ENCODE measurements at places on chromosomes 11 and 22.

DNA sequence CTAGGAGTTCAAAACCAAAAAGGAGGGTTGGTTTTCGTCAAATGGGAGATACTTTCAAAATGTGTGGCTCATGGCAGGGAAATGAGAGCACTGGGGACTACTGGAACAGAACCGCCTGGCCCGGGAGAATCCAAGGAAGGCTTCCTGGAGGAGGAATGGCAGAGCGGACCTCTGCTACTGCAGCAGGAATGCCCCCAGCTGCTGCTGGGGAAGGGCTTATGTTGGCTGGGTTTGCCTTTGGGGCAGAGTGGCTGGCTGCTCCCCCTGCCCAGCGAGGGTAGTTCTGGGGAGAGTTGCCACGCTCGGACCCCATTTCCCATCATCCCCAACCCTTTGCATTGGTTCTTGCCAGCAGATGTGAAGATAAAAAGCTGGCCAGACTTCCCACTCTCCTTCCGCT lies 10.6 kb upstream of the APOBEC3A start:
- no peak for DNase-seq

GRCh38 chr22:46581538-46582244 lies 38.5 kb upstream of the GRAMD4 start:
- DNase-seq, result no peak

DNA sequence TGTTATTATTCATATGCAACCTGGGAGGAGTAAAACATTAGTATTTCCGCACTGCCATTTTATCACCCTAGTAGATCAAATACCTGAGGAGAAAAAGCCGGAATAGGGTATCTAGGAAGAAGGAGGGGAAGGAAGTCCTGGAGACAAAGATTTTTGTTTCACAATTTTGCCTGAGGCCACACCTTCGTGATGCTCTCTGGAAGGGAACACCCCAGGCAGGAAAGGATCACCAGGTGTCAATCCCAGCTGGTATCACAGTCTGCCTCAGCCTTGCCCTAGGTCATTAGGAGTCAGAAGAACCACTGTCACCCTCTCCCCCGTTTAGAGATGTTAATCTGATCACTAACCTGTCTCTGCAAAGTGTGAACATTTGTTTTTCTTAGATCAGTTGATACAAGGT lies 35.4 kb upstream of the IGSF9B start:
- DNase-seq, result no peak

GRCh38 chr22:30876221-30876751 lies 92.3 kb downstream of the MORC2 start:
- DNase-seq, result no peak

GRCh38 chr22:42621505-42622002 lies 6.9 kb upstream of the POLDIP3 start:
- peak; percentile 61 for DNase-seq

DNA sequence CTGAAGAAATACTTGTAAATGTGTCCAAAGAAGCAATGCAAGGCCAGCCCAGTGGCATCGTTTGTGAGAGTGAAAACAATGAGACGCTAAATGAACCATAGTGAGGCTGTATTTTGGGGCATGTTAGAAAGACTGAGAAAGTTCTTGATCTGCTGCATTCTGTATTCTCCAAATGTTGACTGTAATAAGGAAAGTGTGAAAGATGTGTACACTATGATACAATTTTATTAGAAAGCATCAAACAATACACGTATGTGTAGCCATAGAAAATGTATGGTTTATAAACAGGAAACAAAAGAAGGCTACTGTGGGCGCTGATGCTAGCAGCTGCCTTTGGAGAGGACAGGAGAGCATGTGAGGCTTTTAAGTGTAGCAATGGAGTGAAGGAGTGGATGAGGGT lies 233.5 kb upstream of the E2F8 start:
- no peak for DNase-seq

DNA sequence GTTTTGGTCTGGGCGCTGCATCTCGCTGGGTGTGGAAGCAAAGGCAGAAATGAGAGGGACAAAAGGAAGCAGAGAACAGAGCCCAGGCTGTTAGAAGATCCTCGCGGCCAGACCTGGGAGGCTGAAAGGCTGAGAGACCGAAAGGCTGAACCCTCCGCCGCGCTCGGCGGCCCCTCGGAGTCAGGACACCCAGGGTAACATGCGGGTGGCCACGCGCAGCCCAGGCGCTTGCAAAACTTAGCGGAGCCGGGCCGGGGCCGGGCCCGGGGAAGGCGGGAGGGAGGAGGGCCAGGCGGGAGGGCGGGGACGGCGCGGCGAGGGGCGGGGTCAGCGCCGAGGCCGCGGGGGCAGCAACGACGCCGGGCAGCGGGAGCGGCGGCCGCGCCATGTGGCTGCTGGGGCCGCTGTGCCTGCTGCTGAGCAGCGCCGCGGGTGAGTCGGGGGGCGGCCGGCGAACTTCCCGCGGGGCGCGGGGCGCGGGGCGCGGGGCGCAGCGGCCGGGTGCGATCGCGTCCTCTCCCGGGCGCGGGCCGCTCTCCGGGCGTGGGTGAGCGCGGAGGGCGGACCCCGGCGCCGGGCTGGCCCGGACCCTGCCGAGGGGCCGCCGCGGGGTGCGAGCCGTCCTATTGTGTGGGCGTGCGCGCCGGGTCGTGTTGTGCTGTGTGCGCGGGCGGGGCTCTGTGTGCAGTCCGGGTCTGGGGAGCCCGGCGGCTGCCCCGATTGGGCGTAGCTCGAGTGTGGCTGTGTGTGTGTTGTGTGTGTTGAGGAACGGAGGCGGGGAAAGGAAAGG lies at the start of gene LDLRAD3:
Gene LDLRAD3 (plus strand): TSS at position 350 of the 790 bp plus-strand sequence. CDS start 37 bp downstream, at position 387.
- peak; percentile 82 for DNase-seq

DNA sequence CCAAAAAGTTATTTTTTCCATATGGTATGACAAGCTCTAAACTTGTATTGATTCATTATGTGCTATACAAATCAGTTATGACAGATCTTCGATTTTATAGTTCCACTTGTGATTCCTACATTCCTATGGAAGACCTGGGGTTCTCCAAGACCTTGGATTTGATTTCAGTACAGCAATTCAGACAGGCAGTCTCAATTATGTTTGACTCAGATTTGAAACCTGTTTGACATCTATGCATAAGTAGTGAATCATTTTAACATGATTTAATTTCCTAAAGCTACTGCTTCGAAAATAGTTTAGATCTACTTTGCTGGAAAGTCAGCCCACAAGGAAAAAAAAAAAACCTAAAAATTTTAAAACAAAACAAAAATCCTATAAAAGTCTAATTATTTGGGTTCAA lies 820.4 kb downstream of the LUZP2 start:
- peak; percentile 13 for DNase-seq

GRCh38 chr11:68049509-68050370 lies 10.9 kb downstream of the TCIRG1 start:
- DNase-seq, result no peak

DNA sequence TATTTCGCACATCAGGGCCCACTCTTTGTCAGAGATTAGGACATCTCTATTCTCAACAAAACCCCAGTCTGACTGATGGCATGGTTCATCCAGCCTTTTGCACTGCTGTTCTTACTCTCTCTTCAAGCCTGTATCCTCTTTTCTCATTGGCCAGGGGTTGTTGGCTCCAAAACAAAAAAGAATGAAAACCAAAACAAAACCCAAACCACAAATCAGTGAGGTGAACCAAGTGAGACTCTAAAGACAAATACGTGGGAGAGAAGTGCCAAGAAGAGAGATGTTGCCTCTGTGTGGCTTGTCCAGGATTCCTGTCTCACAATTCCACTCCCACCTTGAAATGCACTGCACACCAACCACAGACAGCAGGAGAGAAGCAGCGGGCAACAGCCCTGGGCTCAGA lies 278.9 kb upstream of the NARS2 start:
- DNase-seq, result no peak

GRCh38 chr11:66242095-66242765 lies 26.2 kb upstream of the RAB1B start:
- DNase-seq, result no peak

DNA sequence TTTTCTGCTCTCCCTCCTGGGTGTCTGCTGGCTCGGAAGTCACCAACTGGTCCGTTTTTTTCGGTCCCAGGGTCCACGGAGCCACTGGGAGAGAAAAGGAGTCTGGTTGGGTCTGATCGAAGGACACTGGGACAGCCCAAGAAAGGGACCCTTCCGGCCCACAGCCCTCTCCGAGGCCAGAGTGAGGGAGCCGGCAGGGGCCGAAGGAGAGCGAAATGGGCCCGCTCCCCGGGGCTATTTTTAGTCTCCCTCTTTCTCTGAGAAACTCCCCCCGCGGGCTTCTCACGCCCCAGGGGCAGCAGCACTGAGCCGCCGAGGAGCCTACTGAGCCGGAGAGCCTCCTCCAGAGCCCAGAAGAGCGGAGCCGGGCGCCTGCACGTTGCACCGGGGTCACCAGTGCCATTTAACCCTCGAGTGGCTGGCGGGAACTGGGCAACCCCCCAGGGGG lies 1.9 kb downstream of the ESAM start:
- DNase-seq, result no peak

- DNase-seq, result no peak
These were observed 169.1 kb downstream of the NXPE2 start for GRCh38 chr11:114847306-114847975.

- DNase-seq, result no peak
These were observed 5.9 kb upstream of the PACSIN3 start for GRCh38 chr11:47192111-47192510.

- DNase-seq, result no peak
These were observed 5.4 kb upstream of the NDUFS8 start for GRCh38 chr11:68025047-68025446.

DNA sequence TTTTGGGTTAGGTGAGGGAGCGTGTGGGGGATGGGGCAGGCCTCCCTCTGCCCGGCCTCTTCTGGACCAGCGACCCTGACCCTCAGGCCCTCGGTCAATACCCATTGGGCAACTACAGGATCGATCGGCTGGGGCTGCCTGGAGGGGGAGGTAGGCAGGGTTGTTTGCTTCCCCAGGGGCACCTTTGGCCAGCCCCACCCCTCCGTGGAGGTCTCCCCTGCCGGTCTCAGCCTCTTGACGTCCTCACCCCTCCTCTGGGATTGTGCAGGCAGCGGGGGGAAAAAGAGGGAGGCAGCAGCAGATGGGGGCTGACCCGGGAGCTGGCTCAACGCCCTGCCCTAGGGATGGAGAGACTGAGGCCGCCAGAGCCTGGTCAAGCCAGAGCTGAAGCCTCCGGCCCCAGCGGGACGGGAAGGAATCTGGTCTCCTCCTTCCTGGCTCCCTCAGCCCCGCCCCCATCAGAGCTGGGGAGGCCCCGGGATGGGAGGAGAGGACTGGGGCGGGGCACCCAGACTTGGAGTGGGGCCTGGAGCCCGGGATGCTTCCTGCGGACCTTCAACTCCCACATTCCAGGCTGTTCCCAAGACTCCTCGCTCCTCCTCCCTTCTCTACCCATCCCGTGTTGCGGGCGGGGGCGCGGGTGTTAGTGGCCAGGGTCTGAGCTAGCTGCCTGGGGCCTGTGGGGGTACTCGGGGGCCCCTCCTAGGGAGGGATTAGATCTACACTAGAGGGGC lies 14.4 kb upstream of the CDC42EP1 start:
- DNase-seq, result peak; percentile 90

DNA sequence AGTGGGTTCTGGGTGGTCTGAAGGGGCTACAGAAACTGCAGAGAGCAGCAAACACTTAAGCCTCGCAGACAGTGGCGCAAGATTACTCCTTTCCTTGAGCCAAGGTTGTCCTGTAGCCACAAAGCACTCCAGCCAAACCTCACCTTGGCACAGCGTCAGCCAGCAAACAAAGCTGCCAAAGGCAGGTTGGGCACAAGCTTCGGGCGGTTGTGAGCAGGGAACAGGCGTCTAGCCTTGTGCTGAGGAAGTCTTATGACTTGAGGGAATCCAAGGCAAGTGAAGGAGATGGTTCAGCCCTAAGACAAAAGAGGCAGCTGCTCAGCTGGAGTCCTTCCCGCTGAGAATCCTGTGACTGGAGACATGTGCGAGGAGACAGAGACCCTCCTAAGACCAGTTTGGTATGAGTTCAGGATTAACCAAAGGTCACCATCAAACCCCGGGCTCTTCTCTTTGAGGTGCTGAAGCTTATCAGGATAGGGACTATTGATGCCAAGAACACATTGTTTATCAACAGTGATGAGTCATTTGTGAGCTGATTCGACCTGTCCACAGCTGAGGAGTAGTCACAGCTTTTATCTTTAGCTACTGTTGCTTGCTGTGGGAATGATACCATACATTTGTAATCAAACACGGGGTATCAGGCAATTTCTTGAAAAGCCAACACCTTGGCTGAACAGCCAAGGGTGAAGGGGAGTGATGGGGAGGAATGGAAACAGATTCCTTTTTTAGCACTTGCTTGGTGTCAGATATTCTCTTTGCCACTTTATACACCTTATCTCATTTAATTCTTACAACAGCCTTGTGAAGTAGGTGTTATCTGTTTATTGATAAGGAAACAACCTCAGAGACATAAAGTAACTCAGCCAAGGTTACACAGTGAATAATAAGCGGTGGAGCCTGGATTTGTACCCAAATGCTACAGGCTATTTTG lies 4.6 kb downstream of the ADM start:
- peak; percentile 92 for DNase-seq

- DNase-seq, result no peak
These were observed 304.8 kb downstream of the ST3GAL4 start for GRCh38 chr11:126660321-126660720.
